Hematopoietic multipotent progenitor cell (in vitro differentiated cells): ENCODE measurements at places on chromosomes 2 and 18.

DNA sequence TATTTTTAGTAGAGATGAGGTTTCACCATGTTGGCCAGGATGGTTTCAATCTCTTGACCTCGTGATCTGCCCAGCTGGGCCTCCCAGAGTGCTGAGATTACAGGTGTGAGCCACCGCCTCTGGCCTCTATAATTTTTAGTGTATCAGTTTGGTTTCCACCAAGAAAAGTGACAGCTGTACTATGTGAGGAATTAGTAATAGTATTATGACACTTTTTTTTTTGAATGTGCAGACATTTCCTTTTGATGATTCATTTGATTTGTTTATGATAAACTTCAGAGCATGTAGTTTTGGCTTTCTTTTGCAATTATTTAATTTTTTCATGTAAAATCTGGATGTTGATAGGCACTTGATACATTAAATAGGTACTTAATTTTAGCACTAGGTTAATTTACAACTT is 61.5 kb downstream of the PTPN4 start:
- DNase-seq = no peak

- no peak for DNase-seq
These were observed 50.4 kb upstream of the ASXL2 start for GRCh38 chr2:25928668-25929067.

DNA sequence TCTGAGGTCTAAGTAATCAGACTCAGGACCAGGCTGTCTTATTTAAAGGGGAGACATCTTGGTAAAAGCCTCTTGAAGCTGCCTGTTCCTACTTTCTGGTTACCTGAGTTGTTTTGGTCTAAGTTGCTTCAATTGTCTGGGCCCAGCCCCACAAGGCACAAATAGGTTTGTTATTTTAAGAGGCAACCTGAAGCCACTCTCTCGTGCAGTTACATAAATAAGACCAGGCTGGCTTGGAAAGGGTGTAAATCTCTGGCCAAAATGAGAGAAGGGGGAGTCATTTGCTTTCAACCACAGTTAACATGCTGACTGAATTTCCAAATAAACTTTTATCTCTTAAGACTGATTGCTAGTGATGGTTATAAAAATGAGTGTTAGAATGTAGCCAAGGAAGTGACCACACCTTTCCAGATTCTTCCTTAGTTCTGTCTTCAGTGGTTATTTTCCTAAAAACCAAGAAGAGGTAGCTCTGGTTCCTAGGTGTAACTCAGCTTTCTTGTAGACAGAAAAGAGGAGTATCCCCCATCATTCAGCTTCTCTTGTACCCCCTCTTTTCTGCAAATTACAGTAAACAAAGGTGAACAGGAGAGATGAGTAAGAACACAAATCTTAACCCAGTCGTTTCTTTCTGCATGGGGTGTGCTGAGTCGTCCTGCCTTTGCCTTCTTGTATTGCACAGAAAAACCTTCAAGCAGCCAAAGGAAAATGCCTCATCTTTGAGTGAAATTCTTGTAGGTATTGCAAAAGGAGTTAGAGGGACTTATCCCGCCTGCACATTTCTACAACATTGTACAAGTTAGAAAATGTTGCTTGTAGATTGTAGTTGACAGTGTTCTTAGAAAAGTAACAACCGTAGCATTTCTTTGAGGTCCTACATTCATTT is 161.5 kb upstream of the NT5C1B start:
- no peak for DNase-seq

DNA sequence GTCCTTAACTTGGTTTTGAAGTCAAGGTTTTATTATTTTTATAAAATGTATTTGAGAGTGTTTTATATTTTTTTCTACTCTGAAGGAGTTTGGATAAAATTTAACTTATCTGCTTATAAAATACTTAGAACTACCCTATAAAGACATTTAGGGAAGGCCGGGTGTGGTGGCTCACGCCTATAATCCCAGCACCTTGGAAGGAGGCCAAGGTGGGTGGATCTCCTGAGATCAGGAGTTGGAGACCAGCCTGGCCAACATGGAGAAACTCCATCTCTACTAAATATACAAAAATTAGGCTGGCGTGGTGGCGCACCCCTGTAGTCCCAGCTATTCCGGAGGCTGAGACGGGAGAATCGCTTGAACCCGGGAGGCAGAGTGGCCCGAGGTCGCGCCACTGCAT is 486.4 kb downstream of the DSC3 start:
- DNase-seq = no peak

- DNase-seq = no peak
These were observed 240.9 kb upstream of the GULP1 start for GRCh38 chr2:188050726-188051125.

- no peak for DNase-seq
These were observed 411.2 kb upstream of the ETAA1 start for GRCh38 chr2:66985906-66986305.

DNA sequence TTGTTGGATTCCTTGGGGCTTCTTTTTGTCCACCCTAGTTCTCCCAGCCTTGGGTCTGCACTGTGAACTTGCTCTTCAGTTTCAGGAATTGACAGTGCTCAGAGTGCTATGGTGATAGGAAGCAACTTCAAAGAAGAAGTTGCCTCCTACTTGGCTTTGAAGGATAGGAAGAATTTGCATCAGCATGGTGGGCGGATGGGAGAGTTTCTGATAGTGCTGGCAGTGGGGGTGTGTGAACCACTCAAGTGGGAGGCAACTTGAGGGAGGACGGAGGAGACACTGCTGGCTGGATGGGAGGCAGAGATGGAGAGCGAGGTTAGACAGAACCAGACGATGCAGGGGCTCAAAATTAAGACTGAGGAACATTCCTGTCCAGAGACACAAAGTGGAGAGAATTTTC is 164.4 kb upstream of the SKOR2 start:
- DNase-seq = no peak

- no peak for DNase-seq
These were observed 155.8 kb downstream of the TDRD15 start for GRCh38 chr2:21279525-21279924.

- no peak for DNase-seq
These were observed 1.2 kb upstream of the TRAPPC8 start for GRCh38 chr18:31943878-31944816.

DNA sequence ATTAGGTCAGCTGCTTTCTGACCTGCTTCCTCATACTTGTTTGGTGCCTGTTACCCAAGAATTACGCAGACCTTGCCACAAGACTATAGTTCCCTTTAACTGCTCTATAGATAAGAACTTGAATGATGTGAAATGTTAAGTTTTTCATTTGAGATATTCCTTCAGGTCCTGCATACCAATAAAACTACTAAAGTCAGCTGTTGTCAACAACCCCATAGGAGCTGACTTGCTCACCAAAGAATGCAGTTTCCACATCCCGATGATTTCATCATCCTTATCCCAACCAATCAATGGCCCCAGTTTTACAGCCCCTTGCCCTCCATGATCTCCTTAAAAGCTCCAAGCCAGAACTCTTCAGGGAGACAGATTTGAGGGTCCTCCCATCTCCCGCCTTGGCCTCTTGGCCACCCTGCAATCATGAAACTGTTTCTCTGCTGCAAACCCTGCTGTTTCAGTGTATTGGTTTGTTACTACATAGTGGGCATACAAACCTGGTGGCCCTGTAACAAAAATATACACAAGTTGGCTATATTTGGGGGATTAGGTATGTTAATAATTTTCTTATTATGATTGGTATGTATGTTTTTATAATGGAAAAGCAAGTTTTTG is 396.3 kb upstream of the CHST9 start:
- no peak for DNase-seq

DNA sequence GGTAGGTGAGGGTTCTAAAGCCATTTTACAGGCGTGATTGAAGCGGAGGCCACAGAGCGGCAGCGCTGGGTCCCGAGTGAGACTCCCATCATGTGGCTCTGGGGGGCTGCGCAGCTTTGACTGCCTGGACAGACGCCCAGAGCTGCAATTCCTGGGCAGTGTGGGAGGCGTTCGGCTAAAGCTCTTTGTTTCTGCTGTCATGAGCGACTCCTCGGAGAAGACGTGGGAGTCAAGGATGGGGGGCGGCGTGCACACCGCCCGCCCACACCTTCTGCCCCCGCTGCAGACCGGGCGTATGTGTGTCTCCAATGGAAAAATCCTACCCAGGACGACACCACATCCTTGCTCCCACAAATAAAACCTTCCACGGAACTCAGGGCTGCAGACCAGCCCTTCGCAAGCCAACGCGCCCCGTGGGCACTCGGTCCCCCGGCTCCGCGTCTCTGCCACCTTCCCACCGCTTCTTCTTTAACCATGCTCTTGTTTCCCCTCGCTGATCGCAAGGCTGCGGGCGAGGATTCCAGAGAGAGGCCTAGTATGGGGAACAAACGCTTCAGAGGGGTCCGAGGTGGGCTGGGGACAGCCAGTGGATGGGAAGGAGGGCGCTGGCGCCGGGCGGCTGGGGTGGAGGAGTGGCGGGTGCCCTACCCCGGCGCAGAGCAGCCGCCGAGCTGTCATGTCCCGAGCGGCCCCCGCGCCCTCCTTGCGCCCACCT is 680 bp upstream of the LBH start:
- DNase-seq = peak; percentile 35

- DNase-seq = peak; percentile 66
These were observed 4.0 kb upstream of the WNT10A start for GRCh38 chr2:218876562-218877219.

GRCh38 chr2:16003152-16003551 is 62.8 kb downstream of the MYCN start:
- no peak for DNase-seq

GRCh38 chr18:10669441-10670100 is 143.7 kb downstream of the NAPG start:
- no peak for DNase-seq

DNA sequence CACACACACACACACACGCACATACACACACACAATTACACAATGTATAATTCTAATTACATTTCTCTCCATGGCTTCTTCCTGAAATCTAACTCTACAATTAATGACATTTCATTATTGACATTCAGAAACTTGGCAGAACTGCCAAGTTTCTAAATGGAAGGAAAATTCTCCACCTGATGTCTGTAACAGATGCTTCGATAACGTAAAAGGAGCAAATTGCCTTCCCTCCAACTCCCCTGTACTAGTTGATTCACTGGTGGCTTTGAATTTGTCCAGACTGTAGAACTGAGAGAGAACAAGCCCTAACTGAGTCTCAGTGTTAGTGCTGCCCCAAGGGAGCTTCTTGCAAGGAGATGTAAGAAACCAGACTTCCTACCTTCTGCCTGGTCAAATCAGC is 255.1 kb upstream of the TMEM200C start:
- no peak for DNase-seq

DNA sequence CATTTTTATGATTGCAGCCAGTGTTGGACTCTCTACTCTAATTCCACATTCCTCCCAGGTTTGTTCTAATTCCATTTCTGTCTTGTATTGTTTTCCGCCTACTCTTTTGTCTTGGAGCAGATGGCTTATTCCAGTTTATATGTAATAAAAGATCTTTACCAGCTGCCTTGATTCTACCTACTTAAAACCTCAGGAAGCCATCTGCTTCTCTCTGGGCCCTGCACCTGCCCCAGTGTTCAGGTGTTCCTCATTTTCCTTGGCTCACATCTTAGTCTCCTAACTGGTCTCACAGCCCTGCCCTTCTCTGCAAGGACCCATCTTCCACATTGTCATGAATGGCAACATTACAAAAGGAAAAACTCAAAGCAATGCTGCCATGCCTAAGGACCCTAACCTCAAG is 21.0 kb upstream of the IL37 start:
- DNase-seq = no peak

- no peak for DNase-seq
These were observed 248.8 kb downstream of the XIRP2 start for GRCh38 chr2:167136879-167137596.

- no peak for DNase-seq
These were observed 757.7 kb downstream of the KCNJ3 start for GRCh38 chr2:155456222-155456621.

GRCh38 chr2:64720535-64721319 is 67.0 kb upstream of the SERTAD2 start:
- DNase-seq = no peak

DNA sequence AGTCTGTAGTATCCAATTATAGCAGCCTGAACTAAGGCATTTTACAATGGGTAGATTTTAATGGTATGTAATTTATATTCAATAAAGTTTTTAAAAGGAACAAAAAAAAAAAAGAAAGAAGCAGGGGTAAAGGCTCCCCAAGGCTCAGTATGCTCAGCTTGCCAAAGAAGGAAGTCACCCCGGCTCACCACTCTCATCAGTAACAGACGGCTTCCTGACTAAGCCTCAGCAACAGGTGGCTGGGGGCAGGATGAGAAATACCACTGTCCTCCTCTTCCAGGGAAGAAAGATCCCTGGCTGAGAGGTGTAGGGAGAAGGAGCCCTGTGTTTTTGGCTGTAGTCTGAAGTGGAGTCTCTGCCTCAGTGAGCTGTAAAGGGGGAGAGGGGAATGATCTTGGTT is 121.2 kb downstream of the ARHGEF4 start:
- DNase-seq = peak; percentile 60
